ENCODE measurements at places on chromosomes 16 and 17.
A peak's percentile ranks its signal among the peaks of the same experiment; 100 is the strongest.

GRCh38 chr17:66675273-66675990 is 159.5 kb upstream of the CACNG5 start:
- DNase-seq, result no peak

DNA sequence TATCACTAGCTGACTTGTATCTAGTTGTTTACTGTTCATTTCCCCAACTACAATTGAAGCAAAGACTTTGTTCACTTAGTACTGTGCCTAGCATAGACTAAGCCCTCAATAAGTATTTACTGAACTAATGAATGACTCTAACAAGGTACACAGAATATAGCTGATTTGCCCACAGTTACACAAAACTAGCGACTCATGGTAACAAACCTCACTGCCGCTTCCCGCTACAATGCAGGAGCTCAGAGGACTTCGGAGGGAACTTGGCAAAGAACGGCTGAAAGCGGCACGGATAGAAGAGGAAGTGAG is 524 bp downstream of the EFTUD2 start:
- DNase-seq, result no peak

- DNase-seq, result no peak
Measured at GRCh38 chr17:82444284-82444893, 6.2 kb downstream of the CYBC1 start.

DNA sequence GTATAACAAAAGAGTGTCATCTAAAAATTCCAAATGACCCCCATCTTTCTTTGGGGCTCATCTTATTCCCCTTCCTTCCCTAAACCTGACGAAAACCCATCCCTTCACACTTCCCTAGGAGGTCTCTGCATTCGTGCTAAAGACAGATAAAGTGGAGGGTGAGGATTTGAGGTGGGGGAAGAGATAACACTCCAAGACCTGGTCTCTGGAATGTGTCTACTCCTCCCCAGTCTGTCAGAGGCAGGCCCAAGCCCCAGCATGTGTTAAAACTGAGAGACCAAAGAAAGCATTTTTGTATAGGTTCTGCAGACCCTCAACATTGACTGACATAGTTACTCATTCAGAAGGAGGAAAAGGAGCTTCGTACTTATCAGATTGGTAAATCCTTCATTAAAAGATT is 11.0 kb upstream of the LHX1 start:
- no peak for DNase-seq

- no peak for DNase-seq
Measured at GRCh38 chr17:46788796-46789195, 29.7 kb downstream of the WNT3 start.

GRCh38 chr17:72635034-72635635 is 457.4 kb downstream of the SLC39A11 start:
- DNase-seq, result no peak

- no peak for DNase-seq
Measured at GRCh38 chr17:77441130-77441920, 300.6 kb downstream of the SEC14L1 start.

- no peak for DNase-seq
Measured at GRCh38 chr16:75854152-75854551, 127.9 kb upstream of the CPHXL start.

DNA sequence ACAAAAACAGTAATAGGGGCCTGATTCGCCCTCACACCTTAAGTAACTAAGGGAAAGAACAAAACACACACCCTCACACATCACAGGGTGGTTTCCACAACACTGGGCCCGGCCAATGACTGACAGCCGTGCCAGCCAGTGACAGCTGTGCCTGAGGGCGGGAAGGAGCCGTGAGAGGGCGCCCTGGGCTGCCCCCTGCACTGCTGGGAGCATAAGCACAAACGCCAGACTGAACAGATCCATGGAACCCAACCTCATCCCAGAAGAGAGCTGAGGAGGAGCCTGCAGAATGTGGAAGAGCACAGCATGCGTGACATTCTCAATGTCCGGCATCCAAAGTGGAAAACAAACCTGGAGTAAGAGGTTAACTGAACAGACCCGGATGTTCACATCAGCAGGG is 16.0 kb downstream of the CSNK1D start:
- DNase-seq, result peak; percentile 61

DNA sequence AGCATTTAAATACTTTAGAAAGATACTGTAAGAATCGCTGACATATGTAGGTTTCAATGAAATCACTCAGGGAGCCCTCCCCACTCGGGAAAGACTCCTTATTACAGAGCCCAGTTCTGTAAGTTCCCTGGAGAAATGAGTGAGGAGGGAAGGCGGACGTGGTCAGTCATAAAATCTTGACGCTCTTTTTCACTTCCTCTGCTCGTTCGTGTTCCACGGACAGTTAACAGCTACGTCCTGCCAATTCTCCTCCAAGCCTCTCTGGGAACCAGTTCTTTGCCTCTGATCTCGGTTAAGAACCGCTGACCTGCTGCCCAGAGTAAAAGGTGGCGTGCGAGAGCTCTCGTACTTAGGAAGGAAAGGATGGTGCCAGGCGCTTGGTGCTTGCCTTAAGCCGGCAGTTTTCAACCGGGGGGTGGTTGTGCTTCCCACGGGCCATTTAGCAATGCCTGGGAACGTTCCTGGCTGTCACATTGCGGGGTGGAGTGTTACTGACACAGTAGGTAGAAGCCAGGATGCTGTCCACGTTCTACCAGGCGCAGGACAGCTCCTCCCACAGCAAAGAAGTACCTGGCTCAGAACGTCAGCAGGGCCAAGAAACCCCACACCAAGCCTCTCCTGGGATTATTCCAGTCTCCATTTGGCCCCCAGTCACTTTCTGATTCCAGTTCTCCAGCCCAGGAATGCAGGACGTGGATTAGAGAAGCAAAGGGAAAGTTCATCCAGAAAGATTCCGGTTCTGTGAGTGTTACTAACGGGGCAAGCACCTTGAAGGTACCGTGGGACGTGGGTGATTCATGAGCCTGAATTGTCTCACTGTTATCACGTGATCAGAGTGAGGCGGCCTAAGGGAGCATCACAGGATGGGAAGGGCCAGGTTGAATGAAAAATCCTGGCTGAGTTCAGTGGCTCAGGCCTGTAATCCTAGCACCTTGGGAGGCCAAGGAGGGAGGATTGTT is 87.7 kb downstream of the MRM3 start:
- DNase-seq, result no peak

DNA sequence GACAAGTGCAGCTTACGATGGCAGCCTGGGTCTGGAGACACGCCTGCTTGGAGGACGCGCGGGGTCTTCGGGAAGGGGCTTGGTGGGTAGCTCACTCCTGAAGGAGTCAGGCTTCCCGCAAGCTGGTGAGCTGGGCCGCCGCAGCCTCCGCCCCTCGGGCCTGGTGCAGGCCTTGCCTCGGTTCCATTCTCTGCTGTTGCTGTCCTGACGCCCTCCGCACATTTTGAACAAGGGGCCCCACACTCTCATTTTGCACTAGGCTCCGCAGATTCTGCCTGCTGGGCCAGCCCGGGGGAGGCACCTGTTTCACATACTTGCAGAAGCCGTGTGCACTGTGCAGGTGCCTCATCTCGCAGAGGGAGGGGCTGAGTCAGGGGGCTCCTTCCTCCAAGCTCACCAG is 31.9 kb upstream of the CBX4 start:
- no peak for DNase-seq

DNA sequence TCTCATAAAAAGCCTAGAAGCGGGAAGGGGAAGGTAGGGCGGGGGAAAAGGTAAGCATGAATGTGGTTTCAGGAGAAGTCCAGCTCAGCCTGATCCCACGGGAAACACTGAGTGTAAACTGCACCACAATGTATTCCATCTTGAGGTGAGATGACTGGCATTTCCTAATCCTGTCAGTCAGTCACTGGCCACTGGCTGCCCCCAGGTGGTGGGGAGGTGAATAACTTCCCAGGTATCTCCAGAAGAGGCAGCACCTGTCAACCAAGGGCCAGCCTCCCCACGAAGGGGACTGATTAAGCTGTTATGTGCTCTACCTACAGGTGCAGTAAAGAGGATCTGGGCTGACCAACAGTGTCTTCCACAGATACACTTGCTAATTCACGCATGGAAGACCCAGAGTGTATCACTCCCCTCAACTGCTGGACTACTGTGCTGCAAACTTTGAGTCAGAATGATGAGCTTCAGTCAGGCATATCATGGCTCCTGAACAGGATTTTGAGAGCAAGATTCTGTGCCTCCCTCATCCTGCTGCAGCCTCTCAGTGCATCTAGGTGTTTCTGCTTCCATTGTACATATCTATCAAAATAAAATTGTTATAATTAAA is 108.5 kb upstream of the CCL2 start:
- DNase-seq, result peak; percentile 20

DNA sequence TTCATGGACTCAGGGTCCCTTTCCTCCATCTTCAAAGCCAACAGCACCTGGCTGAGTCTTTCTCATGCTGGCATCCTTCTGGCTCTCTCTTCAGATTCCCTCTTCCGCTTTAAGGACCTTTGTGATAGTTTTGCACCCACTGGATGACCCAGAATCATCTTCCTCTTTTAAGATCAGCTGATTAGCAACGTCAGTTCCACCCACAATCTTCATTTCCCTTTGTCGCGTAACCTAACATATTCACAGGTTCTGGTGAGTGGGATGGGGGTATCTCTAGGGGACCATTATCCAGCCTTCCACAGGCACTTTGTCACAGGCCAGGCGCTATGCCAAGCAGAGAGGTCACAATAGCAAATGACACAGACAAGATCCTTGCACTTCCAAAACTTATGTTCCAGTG is 593.8 kb downstream of the MAF start:
- DNase-seq, result no peak

GRCh38 chr17:8741771-8742170 is 2.9 kb downstream of the CCDC42 start:
- DNase-seq, result no peak

GRCh38 chr17:64091116-64091515 is 38.8 kb downstream of the ERN1 start:
- DNase-seq, result no peak

DNA sequence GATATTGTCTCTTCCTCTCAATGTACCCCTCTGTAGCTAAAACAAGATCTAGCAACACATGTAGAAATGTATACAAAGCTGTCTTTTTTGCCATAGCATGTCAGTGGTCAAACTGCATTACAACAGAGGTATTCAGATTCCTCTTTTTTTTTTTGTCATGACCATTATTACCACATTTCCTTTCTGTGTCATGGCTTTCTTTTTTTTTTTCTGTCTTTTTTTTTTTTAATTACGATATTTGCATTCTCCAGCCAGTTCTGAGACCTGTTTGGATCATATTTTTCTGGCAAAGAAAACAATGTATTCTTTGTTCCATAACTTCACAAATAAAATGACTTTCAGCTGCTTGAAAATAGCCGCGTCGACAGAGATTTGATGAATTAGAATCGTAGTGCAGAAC is 27.4 kb upstream of the CAPNS2 start:
- DNase-seq, result no peak

DNA sequence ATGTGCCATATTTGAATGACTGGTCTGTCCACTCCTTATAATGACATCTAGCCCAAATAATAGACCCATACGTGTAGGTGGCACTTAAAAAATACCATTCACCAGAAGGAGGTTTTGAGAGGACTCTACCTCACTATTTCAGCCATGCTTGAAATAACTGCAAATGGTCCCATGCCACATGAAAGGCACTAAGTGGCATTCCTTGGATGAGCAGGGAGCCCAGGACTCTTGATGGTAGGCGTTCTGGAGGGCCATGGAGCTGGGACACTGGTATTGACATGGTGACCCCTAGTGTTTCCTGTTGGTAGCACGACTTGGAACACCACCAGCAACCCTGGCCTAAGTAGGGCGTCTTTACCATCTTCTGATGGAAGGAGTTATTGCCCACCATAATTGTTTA is 148.7 kb upstream of the ZFHX3 start:
- no peak for DNase-seq

GRCh38 chr16:90020838-90021382 is 1.7 kb upstream of the DBNDD1 start:
- DNase-seq, result no peak

GRCh38 chr16:53498984-53499383 is 4.0 kb downstream of the AKTIP start:
- DNase-seq, result no peak

- DNase-seq, result peak; percentile 28
Measured at GRCh38 chr17:66200685-66201092, 8.8 kb upstream of the CEP112 start.

DNA sequence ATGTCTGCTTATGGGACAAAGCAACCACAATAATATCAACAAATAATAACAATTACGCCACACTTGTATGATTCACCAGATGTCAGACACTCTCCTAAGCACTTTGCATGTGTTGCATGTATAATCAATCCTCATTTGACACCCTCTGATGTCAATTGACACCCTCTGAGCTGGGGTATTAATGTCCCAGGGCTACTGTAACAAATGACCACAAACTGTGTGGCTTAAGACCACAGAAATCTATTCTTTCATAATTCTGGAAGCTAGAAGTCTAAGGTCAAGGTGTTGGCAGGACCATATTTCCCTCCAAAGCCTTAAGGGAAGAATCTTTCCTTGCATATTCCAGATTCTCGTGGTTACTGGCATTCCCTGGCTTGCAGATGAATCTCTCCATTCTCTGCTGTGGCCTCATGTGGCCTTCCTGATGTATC is 112.7 kb downstream of the NPIPB5 start:
- no peak for DNase-seq

- DNase-seq, result no peak
Measured at GRCh38 chr17:72270273-72270924, 149.6 kb downstream of the SOX9 start.

GRCh38 chr16:86142801-86143236 is 243.9 kb downstream of the IRF8 start:
- DNase-seq, result no peak

- no peak for DNase-seq
Measured at GRCh38 chr17:39147221-39148185, 3.9 kb downstream of the PLXDC1 start.

- DNase-seq, result no peak
Measured at GRCh38 chr17:55420067-55420775, 1.4 kb downstream of the MMD start.

- DNase-seq, result no peak
Measured at GRCh38 chr16:49100366-49100765, 181.3 kb downstream of the CBLN1 start.

GRCh38 chr16:46688101-46688653 is 801 bp downstream of the VPS35 start:
- no peak for DNase-seq

DNA sequence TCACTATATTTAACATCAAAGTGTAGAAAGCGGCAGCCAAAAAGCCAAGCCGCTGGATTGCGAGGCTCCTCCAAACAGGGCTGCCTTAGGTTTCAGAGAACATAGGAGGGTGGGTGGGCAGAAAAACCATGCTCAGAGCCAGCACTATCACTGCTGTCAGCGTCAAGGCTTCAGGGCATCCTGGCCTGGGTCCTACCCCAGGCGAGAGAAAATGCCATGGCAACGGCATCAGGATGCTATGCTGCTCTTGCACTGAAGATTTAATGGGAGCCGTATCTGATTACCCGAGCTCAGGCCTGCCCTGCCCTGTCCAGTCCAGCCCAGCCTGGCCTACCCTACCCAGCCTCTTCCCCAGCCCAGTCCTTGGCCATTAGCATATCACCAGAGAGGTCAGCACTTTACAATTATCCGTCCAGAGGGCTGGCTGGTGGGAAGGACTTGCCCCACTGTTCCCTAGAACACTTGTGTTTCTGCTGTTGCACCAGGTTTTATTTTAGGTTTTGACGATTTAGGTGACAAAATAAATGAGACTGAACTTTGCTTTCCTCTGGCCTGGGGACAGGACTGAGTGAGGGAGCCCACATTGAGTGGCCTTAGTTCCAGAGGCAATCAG is 61.1 kb downstream of the TOM1L2 start:
- no peak for DNase-seq
